ENCODE measurements at places on chromosomes 11 and 22. TPM values are rescaled to one million over a fixed set of nuclear protein-coding genes. Genes with fewer than 3 reads are reported as not detected.

AHNAK gene
- 438 TPM for total RNA-seq

OR2AG1 gene
- not detected for total RNA-seq

MFRP gene
- total RNA-seq: not detected

NPAS4 gene
- total RNA-seq: not detected

CD81 gene
- 635 TPM for total RNA-seq

LRRC4C gene
- total RNA-seq: not detected

MS4A7 gene
- total RNA-seq: not detected

APOL4 gene
- total RNA-seq: not detected

ZNF280B gene
- total RNA-seq: 0.37 TPM

CASP1 gene
- 15.3 TPM for total RNA-seq

MOV10L1 gene
- total RNA-seq: 0.59 TPM

MEI1 gene
- not detected for total RNA-seq

HEPN1 gene
- total RNA-seq: not detected

IL17REL gene
- total RNA-seq: not detected

TESMIN gene
- 5.1 TPM for total RNA-seq

ARHGAP8 gene
- not detected for total RNA-seq

GNAZ gene
- total RNA-seq: 21.8 TPM

UBQLNL gene
- total RNA-seq: not detected

TH gene
- total RNA-seq: not detected

TMEM225 gene
- not detected for total RNA-seq

SLC5A1 gene
- not detected for total RNA-seq

ABTB2 gene
- total RNA-seq: 2.6 TPM

GRCh38 chr11:83835423-83835822 is 549.3 kb upstream of the CCDC90B start:
- no peak for DNase-seq

DNA sequence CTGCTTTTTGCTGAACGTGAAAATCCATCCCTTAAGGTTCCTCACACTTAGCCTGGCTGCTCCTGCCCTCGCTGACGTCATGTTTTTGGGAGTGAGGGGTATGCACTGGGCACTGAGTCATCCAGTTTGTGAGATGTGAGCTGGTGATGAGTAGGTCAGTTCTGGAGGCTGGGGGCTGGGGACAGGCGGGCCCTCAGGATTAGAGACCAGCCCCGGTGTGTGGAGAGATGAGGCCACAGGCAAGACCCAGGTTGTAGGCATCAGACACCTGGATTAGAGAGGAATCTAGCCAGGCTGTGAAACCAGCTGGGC is 9.2 kb downstream of the KCNC1 start:
- DNase-seq: peak; percentile 13

DNA sequence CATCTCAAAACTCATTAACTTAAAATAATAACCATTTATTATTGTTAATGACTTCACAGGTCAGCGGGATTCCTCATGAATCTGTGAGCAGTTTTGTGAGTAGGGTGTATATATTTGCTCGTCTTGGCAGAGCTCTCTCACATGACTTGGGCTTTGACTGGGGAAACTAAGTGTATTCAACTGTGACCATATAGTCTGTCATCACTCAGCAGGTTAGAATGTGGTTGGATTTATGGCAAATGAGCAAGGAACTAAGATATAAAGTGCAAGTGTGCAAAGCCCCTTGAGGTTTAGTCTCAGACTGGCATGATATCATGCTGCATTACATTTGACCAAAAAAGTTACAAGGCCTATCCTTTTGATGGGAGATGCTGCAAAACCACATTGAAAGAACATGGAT is 254.8 kb downstream of the CNTN5 start:
- DNase-seq: no peak

GRCh38 chr11:35632301-35632700 is 14.0 kb downstream of the FJX1 start:
- no peak for DNase-seq

DNA sequence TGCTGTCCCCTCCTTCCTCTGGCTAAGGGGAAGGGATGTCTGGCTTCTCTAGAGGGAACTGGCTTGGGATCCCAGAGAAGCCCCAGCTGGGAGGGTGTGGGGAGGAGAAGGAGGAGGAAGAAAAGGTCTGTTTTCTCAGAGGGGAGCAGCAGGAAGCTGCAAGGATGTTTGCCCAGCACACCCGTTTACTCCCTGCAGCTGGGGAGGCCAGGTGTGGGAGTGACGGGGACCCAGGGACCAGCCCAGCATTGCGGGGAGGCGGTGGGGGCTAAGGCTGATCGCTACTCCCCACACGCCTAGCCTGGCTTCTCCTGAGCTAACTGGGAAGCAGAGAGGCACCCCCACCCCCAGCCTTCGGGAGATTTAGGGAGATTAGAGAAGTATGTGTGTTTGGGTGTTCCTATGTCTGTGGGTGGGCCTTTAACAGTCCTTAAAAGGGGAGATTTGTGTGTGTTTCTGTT is 3.9 kb downstream of the CREB3L1 start:
- no peak for DNase-seq

- DNase-seq: peak; percentile 16
Observed at GRCh38 chr11:119942583-119943297, 195.2 kb downstream of the TRIM29 start.

DNA sequence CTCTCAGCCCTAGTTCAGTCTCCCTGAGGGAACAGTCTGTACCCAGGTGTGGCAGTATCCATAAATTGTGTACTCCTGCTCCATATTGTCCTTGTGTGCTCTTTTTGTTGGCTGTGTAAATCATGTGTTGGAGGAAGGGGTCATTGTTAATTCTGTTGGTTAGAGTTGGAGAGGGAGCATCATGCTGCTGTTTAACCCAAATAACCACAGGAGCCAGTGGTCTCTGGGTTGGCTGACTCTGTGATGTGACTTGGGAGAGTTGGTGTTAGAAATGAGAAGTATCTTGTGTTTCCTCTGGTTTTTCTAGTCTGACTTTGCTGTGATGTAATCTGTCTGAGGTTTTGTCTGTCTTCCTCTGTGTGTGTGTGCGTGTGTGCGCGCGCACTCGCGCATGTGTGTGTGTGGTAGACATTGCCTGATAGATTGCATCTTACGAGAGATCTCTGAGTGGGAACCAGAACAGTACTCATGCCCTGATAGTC is 30.5 kb downstream of the CTNND1 start:
- no peak for DNase-seq

DNA sequence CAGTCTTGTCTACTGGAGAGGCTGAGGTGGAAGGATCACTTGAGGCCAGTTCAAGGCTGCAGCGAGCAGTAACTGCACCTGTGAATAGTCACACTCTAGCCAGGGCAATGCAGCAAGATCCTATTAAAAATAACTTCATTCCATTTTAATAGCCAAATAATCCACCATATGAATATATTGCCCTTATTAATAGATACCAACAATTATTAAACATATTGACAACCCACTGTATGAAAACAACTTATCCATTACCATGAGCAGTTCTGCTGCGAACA is 10.4 kb downstream of the GATD1 start:
- DNase-seq: no peak

DNA sequence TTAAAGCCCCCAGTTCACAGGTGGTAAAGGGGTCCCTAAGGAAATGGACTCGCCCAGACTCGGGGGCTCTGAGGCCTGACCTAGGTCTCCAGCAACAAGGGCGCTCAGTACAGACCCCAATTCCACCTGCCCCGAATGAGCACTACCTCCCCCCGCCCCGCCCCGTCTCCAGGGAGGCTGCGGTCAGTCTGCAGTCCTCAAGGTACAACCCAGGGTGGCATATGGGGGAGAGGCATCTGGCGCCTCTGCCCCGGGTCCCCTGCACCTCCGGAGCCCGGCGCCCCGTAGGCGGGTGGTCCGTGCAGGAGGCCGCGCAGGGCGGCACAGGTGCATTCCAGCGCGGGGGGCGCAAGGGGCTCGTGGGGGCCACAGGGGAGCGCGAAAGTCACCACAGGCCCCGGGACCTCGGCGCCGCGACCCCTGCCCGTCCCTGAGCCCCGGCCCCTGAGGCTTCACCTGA is 361 bp downstream of the CTSD start:
- no peak for DNase-seq

DNA sequence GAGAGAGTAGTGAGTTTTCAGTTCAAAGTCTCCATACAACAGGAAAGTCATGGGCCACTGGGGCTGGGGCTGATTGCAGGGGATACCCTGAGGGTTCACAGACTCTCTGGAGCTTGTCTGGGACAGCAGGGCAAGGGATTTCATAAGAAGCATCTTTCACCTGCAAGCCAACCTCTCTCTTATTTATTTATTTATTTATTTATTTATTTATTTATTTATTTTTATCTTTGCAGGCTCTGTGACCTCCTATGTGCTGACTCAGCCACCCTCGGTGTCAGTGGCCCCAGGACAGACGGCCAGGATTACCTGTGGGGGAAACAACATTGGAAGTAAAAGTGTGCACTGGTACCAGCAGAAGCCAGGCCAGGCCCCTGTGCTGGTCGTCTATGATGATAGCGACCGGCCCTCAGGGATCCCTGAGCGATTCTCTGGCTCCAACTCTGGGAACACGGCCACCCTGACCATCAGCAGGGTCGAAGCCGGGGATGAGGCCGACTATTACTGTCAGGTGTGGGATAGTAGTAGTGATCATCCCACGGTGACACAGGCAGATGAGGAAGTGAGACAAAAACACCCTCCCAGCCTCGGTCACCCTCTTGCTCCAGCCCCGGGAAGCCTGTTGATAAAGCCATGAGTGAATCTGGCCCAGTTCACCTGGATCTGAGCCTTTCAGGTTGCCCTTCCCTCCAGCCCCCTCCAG is 68.4 kb downstream of the GGTLC2 start:
- no peak for DNase-seq

GRCh38 chr11:59186130-59186594 is 14.2 kb downstream of the DTX4 start:
- no peak for DNase-seq

GRCh38 chr22:27776650-27776958 is 25.0 kb downstream of the MN1 start:
- DNase-seq: no peak

DNA sequence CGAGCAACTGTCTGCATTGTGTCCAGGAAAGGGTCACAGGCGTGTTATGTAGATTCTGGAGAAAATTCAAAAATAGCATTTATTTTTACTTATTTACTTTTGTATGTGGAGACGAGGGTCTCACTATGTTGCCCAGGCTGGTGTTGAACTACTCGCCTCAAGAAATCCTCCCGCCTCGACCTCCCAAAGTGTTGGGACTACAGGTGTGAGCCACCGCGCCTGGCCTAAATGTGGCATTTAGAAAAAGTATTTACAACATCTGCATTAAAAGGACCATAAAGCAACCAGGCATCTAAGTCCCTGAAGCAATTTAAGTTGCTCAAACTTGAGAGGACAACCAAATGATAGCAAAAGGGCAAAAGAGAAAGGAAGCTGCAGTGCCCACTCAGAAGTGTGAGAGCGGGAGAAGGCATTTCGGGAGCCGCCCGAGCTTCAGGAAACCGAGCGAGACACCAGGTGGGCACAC is 595 bp downstream of the TRIM66 start:
- no peak for DNase-seq

GRCh38 chr11:118434123-118434552 is 2.2 kb upstream of the KMT2A start:
- DNase-seq: peak; percentile 33

- DNase-seq: no peak
Observed at GRCh38 chr11:115682888-115683287, 178.7 kb upstream of the CADM1 start.

GRCh38 chr22:48779661-48780596 is 1047.7 kb downstream of the BRD1 start:
- no peak for DNase-seq

DNA sequence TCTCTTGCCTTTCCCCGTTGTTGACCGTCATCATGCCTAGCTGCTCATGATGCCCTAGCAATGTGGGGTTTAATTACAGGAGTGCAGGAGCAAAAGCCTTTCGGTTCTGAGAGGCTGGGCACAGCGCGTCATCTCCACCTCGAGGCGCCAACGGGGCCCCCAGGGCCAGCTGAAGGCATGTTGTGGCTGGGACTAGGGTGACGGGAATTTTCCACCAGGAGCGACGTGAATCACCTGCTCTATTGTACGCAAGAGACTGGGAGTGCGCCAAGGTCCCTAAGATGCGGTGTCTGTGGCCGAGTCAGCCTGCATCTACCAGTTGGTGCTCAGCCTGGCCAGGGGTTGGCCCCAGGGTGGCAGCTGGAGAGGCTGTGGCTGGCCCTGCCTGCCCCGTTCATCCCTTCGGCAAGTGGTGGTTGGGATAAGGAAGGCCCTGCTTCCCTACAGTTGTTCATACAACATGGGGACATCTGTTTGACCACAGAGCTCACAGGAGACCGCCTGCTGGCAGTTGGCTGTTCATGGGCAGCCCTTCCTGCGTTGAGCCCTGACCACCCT is 1175.6 kb downstream of the BRD1 start:
- DNase-seq: no peak

GRCh38 chr11:8624698-8625097 is 30.7 kb upstream of the STK33 start:
- DNase-seq: no peak

DNA sequence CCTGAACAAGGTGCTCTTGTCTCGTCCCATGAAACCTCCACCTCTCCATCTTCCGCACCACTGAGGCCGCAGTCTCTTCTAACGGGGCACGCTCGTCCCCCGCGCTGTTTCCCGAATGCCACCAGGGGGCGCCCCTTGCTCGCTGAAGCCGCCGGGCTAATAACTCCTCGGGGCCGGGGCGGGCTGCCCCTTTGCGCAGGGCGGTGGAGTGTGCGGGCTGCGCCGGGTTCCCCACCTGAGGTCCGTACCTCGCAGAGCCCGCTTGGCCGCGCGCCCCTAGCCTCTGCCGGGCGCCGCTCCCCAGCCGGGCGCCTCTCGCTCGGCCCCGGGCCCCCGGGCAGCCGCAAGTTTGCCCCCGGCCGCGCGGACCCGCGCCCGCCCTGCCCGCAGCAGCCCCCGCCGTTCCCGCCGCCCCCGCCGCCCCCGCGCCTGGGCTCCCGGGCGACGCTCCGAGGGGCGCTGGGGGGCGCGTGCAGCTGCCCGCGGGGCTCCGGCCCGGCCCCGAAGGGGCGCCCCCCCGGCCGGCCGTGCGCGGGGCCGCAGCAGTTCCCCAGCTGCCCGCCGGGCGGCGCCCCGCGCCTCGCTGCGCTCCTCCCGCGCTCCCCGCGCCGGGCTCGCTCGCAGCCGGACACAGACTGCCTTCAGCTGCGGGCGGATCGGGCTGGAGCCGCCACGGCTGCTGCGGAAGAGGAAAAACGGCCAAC is at the start of gene GRIK4:
TSS of gene GRIK4 (plus strand) at position 633 of the 704 bp plus-strand sequence. CDS start 148,571 bp downstream, outside the sequence.
- DNase-seq: peak; percentile 38

- DNase-seq: peak; percentile 63
Observed at GRCh38 chr11:19660076-19660475, 52.6 kb upstream of the NAV2 start.

DNA sequence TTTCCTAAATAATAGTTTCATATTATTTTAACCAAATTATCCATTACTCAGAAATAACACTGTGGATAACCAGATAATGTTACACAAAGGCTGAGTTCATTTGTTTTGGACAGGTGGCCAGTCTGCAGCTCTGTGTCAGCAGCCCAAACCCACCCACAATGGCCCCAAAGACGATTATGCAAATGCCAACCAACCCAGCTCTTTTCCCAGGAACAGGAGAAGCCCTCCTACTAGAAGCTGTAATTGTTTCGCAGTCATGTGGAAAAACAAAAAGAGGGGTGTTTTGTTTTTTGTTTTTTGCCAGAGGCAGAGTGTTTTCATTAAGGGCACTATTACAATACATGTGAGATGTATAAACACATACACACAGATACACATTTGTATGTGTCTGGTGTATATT is 102.1 kb downstream of the FCHSD2 start:
- DNase-seq: no peak
